ENCODE measurements at places on chromosomes 13 and 19.

GRCh38 chr13:46804391-46804815 is 7.4 kb upstream of the ESD start:
- DNase-seq, result peak; percentile 98

- DNase-seq, result no peak
Observed at GRCh38 chr13:113557013-113557412, 27.5 kb upstream of the TFDP1 start.

DNA sequence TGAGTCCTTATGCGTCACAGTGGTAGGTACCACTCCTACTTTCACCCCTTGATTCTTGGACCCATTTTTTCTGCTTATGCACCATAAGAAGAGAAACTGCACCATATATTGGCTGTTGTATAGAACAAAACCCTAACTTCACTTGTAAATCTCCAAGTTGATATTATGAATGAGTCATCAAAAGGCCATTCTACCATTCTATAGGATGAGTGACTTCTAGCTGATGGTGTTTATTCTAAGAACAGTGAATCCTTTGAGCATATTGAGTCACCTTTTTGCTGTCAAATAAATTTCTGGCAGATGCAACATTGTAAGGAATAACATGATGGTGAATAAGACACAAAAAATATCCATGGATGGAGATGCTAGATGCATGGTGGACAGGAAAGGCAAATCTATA is 57.7 kb downstream of the POLR1D start:
- peak; percentile 65 for DNase-seq

DNA sequence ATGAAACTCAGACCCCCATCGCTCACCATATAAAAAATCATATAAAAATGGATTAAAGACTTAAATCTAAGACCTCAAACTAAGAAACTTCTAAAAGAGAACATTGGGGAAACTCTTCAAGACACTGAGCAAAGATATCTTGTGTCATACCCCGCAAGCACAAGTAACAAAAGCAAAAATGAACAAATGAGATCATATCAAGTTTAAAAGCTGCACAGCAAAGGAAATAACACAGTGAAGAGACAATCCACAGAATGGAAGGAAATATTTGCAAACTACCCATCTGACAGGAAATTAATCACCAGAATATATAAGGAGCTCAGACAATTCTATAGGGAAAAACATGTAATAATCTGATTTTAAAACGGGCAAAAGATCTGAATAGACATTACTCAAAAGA is 808.3 kb downstream of the LIG4 start:
- no peak for DNase-seq

GRCh38 chr19:58033741-58034476 is at the start of gene ZSCAN1:
TSS of gene ZSCAN1 (plus strand) at chr19:58034025. CDS start at chr19:58037837, 3,812 bp downstream.
- peak; percentile 69 for DNase-seq

DNA sequence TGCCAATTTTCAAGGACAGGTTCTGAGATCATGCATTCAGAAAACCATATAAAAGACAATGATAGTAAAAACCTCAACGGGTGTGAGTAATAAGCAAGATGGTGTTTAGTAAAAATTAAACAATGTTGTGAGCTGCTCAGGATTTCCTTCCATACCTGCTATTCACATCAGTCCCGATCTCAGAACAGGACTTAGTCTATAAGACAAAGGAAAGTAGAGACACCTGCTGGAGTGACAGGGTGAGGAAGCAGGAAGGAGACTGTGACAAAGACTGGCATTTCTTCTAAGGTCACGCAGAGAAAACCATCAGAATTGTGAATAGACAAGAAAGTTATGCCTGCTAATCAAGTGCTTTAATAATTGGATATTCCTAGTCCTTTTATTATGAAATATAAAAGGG is 648.0 kb downstream of the DACH1 start:
- peak; percentile 28 for DNase-seq

- DNase-seq, result no peak
Observed at GRCh38 chr13:45396533-45397095, 21.6 kb downstream of the SLC25A30 start.

- no peak for DNase-seq
Observed at GRCh38 chr13:99965329-99966000, 6.1 kb downstream of the ZIC5 start.

- peak; percentile 81 for DNase-seq
Observed at GRCh38 chr13:23506807-23507291, 63.4 kb upstream of the TNFRSF19 start.
